Thoracic aorta (tissue), 2 donors: ENCODE measurements at places on chromosomes 5 and 9.

DNA sequence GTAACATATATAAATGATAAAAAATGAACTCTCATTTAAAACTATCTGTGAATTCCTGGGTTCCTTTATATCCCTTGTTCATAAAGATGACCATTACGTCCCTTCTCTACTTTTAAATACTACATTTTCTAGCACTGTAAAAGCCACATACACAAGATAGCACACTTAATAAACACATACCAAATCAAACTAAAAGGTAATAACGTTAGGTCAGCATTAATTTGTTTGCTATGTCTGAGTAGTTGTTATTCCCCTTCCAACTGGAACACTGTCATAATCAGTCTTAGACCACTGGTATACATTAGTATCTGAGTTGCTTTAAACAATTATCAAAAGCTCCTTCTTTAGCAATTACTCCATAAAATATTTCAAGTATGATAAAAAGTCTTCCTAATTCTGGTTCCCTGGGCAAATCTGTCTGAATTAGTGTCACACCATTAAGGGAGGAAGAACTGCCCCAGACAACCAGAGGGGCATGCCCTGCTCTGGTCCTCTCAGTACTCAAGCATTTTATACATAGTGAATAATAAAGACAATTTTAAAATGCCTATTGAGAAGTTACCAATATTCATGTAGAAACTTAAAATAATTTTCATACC lies 98.1 kb downstream of the RAPGEF6 start:
- peaks cover 11% of the 10 kb centered on the region for H3K4me1 ChIP-seq
- no peaks in the 10 kb centered on the region for H3K27me3 ChIP-seq
- no peak overlapping the region for H3K27ac ChIP-seq

GRCh38 chr9:90000925-90001324 lies 396.1 kb downstream of the GADD45G start:
- DNase-seq, result no peak
- H3K4me1 ChIP-seq, result peaks cover 53% of the 10 kb centered on the region
- no peaks in the 10 kb centered on the region for H3K27me3 ChIP-seq
- no peak overlapping the region for H3K4me3 ChIP-seq
- no peaks in the 10 kb centered on the region for H3K36me3 ChIP-seq

DNA sequence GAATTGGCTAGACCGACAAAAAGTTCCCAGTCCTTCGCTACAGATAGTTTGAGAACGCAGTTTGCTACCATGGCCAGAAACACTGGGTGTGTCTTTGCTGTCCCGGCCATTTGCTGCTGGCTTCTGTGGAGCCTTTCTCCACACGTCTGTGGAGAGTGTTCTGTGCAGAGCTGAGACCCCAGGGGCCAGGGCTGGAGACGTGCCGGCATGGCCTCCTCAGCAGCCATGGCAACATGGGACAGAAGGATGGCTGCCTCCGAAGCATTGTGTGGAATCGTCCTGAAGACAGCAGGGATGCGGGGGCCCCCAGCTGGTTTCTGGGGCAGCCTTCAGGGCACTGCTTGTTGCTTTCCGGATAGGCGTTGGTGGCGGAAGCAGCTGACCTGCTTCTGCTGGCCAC lies 142.8 kb downstream of the GADD45G start:
- no peak overlapping the region for H3K27ac ChIP-seq
- no peaks in the 10 kb centered on the region for H3K27me3 ChIP-seq
- H3K36me3 ChIP-seq, result no peaks in the 10 kb centered on the region
- H3K4me3 ChIP-seq, result no peak overlapping the region
- no peak for DNase-seq
- no peaks in the 10 kb centered on the region for H3K4me1 ChIP-seq

DNA sequence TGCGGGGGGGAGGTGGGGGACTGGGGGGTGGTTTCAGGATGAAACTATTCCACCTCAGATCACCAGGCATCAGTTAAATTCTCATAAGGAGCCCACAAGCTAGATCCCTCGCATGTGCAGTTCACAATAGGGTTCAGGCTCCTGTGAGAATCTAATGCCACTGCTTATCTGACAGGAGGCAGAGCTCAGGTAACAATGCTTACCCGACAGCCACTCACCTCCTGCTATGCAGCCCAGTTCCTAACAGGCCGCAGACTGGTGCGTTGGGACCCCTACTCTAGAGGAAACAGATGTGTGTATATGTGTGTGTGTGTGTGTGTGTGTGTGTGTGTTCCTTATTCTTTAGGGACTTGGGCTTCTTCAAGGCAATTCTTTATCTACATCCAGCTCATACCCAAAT lies 352.3 kb upstream of the CCNH start:
- no peak overlapping the region for H3K4me3 ChIP-seq
- H3K27ac ChIP-seq, result no peak overlapping the region
- DNase-seq, result no peak
- no peaks in the 10 kb centered on the region for H3K36me3 ChIP-seq
- no peaks in the 10 kb centered on the region for H3K27me3 ChIP-seq

GRCh38 chr5:171816666-171817065 lies 31.0 kb downstream of the SMIM23 start:
- H3K27me3 ChIP-seq, result no peaks in the 10 kb centered on the region
- no peaks in the 10 kb centered on the region for H3K36me3 ChIP-seq
- H3K4me3 ChIP-seq, result no peak overlapping the region
- H3K27ac ChIP-seq, result no peak overlapping the region
- DNase-seq, result no peak
